ENCODE measurements at places on chromosomes 3 and 15. TPM values are rescaled to one million over a fixed set of nuclear protein-coding genes. Genes with fewer than 3 reads are reported as not detected.

The CLDN1 gene
- not detected for total RNA-seq

The TEX9 gene
- 31.3 TPM for total RNA-seq

The MAP1A gene
- 0.12 TPM for total RNA-seq

The ESYT3 gene
- not detected for total RNA-seq

The RGMA gene
- not detected for total RNA-seq

The SPATA12 gene
- total RNA-seq: not detected

The GOLGA8S gene
- total RNA-seq: 0.09 TPM

The ACAD11 gene
- 16.4 TPM for total RNA-seq

DNA sequence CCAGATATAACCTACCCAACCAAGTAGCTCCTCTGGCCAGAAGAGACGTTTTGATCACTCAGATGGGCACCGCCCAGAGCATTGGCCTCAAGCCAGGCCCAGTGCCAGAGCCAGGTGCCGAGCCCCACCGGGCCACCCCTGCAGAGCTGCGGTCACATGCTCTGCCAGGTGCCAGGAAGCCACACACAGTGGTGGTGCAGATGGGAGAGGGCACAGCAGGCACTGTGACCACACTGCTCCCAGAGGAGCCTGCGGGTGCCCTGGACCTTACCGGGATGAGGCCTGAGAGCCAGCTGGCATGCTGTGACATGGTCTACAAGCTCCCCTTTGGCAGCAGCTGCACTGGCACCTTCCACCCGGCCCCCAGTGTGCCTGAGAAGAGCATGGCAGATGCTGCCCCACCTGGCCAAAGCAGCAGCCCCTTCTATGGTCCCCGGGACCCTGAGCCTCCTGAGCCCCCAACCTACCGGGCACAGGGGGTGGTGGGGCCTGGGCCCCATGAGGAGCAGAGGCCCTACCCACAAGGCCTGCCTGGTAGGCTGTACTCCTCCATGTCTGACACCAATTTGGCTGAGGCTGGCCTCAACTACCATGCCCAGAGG is 19.1 kb upstream of the APEH start:
- DNase-seq: no peak

GRCh38 chr3:33170531-33170930 is 48.1 kb downstream of the SUSD5 start:
- no peak for DNase-seq

DNA sequence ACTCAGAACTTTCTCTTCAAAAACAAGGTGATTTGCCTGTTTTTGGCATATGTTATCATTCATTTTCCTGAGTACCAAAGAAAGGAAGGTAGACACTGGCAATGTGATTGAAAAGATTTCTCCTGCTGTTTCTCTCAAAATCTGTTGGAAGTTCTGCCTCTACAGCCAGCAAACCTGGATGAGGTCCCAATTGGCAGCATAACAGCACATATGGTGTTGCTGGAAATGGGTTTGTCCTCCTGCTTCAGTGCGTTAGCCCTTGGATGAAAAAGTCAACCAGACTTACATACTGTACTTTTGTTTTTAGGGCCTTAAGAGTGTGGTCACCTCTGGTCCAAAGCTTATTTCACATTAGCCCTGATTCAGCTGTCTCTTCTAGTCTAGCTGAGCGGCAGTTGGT is 237.6 kb upstream of the MME start:
- no peak for DNase-seq

DNA sequence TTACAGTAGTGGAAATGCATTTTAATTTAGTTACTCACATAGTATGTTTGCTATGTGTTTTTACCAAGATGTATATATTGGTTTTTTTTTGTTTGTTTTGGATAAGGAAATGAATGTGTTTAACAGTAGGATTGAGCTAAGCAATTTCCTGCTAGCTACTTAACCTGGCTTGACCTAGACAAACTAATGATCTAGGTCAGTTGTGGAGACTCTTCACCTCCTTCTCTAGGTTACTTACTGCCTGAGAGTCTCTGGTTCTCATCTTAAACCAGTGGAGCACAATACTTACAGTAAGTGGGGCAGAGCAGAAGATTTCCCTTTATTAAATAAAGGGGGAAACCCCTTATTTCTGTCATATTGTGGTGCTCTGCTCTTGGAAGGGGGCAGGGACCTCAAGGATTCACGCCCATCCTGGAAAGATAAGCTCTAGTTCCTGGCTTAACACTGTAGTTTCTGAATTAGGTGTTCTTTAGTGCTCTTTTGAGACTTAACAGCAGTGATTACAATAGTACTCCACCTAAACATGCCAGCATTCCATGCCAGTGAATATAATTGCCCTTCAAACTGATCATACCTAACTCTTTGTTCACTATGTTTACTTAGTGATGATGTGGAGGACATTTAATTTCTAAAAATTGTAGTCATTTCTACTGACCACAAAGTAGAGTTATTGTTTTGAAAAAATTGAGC is 79.9 kb downstream of the UBP1 start:
- no peak for DNase-seq

DNA sequence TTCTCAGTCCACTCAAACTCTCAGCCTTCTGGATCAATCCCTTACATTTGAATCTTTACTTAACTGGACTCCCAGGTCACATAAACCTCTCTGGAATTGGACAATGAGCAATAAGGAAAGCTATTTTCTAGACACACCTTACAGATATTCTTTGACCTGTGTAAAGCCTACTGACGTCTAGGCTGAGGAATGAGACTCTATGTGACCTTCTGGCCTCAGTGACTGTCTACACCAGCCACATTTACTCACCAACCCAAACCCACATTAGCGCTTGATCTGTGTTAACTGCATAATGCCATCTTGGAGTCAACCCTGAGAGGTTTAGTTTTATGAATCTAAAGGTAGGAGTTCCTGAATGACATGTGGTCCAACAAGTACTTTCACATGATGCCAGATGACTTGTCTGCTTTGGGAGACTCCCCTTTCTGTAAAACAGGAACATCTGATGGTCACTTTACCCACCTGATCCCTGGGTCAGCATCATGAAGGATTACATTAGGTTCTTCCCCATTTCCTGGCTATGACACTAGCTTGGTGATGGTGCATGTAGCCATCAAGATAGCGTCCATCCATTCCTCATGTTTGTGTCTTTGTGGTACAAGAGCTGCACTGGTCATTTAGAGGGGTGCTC is 11.4 kb upstream of the COMMD2 start:
- DNase-seq: no peak

GRCh38 chr3:16011376-16011775 is 163.1 kb upstream of the GALNT15 start:
- DNase-seq: no peak

DNA sequence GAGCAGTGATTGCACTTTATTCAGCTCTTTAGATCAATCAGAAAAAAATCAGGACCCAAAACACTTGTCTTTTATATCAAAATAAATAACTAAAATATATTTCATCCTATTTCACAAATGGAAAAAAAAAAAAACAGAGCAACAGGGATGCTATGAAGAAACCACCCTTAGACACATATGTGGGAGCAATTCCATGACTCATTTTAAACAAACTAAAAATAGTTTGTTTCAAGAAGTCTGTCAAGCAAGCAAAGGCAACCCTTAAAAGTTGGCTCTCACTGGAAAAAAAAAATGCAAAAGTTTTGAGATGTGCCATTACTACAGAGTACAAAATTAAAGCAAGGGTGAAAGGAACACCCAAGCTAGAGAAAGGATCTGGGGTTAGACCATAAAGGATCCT is 5.7 kb downstream of the ATP13A3 start:
- no peak for DNase-seq

DNA sequence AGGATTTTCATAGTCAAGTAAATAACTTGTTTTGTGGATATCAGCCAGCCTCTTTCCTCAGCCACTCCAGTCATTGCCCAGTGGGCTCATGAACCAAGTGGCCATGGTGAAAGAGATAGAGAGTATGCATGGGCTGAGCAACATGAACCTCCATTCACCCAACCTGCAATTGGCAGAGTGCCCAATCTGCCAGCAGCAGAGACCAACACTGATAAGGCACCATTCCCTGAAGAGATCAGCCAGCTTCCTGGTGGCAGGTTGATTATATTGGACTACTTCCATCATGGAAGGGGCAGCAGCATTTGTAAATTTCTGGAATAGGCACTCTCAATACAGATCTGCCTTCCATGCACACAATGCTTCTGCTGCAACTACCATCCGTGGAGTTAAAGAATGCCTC is 10.3 kb upstream of the MCF2L2 start:
- no peak for DNase-seq

DNA sequence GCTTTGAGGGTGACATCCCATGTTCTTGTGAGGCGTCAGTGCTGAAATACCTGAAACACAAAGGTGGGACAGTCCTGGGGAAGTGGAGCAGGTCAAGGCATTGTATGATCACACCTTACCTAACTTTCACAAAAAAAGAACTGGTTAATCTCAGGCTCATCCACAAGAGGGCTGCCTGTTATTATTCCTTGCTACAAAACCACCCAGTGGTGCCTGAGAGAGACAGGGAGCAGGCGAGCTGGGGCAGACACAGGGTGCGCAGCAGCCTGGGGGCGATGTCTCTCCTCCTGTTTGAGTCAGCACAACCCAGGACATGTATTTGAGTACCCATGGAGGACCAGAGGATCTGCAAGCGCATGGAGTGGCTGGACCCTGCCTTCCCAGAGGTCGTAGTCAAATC is 316.8 kb upstream of the ATP10A start:
- no peak for DNase-seq

GRCh38 chr3:186996356-186996755 is 66.0 kb downstream of the ST6GAL1 start:
- DNase-seq: no peak

DNA sequence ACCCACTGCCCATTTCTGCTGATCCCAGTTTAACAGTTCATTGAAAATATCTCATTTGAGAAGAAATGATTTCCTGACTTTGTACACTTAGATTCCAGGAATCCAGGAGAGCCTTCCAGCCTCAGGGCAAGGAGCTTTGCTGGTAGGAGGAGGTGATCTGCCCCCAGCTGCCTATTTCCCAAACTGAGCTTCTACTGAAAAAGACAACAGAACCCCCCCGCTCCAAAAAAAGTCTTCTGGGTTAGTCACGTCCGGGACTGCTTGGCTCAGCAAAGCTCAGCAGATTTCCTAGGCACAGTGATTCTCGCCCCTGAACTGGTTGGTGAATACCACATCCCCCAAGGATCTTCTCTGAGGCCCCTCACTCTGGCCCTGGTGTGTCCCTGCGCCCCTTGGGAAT is 13.1 kb downstream of the SLC6A6 start:
- DNase-seq: no peak

DNA sequence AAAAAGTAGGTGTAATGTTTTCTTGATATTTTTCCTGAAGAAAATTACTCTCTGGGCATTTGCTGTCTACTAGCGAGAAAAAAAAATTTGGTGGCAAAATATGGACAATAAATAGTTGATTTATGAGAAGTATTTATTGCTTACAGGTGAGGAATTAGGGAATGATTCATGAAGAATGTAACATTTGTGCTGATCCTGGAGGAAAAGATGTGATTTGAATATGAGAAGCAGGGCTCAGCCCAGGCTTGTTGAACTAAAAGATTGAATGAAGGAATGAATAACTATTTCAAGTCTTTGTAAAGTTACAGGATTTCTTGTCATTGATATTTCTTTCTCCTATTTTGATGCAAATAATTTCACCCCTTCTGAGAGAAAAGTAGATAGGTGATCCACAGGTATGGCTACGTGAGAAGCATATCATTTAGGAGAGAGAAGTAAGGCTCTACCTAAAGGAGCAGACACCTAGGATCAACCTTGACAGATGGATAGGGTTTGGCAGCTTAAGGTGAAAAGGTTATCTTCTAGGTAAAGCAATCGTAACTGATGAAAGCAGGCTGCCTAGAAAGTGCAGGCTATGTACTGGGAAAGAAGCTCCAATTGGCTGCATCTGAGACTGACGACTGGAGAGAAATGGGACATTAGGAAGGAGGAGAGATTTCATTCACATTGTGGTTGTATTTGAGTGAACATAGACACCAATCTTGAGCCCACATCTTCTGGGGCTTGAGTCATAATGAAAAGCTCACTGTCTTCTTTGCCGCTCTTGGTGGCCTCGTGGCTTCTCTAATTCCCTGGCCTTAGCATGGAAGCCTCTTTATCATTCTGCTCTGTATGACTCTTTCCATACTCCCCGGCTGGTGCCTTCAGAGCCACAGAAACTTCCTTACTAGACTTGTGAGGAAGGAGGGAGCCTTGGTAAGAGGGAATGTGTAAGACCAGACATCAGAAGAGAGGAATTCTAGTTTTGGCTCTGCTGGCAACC is 106.5 kb downstream of the P3H2 start:
- no peak for DNase-seq

DNA sequence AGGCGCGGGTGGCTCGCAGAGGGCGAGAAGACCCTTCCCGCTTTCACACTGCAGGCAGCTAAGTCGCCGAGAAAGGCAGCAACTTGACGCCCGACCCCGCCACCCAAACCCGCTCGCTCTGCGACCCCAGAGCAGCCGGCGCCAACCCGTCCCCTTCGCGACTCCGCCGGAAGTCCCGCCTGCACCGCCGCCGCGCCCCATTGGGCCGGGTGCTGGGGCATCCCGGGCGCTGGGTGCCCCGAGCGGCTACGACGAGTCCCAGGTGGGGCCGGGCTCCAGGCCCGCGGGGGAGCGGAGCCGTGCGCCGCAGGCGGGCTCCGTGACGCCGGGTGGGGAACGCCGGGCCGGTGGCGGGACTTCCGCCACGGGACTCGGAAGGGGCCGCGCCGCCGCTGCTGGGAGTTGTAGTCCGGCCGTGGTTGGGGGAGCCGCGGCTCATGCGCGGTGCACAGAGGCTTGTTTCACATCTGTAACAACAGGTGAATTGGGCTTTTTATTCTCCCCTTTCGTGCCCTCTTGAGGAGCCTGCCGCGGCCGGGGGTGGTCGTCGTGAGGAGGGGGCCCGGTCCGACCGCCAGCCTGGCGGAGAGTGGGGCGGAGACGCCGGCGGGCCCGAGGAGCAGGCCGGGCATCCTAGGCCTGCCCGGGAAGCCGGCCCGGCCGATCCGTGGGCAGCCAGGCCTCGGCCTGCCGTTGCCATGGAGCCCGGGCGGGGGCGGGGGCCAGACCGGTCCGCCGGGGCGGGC is at the start of gene DHX30:
Gene DHX30, plus strand, starts transcription at position 405 of the 746 bp plus-strand sequence. CDS start 7,546 bp downstream, outside the sequence.
- peak; percentile 87 for DNase-seq

DNA sequence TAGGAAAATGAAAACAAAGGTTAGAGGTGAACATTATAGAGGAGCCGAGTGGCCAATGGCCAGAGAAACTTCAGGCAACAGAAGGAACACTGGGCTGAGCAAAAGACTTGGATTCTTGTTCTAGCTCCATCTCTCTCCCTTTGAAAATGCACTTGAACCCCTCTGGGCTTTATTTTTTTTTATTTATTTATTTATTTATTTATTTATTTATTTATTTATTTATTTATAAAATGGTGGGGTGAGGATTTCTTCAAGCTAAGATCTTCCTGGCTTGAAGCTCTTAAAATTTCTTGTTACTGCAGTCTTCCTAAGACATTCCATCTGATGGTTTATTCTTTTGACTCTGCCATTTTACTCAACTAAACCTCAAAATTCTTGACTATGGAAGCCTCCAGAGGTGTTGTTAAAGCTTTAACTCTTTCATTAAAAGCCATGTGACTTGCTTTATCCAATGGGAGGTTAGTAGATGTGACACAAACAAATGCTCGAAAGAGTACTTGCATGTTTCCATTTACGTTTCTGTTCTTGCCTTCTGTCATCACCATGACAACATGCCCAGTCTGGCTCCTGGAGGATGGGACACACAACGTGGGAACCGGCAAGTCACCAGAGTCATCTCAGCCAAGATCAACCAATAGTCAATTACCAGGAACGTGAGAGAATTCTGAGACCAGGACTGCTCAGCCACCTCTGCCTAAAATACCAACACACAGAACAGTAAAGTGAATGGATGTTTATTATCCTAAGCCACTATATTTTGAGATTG is 325.2 kb upstream of the CTNNB1 start:
- no peak for DNase-seq

Measured in activated B cell treated with CpG ODN at 0.5 μM for 24 hours (primary cell).